ENCODE measurements at places on chromosomes 5 and 9. TPM values are rescaled to one million over a fixed set of nuclear protein-coding genes. Genes with fewer than 3 reads are reported as not detected.

Gene PCDHGC5
- total RNA-seq = 3.4 TPM

DNA sequence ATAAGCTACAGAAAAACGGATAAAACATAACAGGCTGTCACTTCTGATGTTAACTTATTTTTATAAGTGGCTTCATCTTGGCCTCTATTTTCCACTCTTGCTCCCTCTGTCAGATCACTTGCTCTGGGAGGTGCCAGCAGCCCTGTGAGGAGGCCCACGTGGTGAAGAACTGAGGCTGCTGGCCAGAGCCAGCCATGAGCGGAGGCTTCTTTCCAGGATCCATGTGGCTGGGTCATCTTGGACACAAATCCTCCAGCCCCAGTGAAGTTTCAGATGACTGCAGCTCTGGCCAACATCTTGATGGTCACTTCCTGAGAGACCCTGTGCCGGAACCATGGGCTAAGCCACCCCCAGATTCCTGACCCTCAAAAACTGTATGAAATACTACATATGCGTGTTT, 7.5 kb upstream of the CMBL start:
- H3K27ac ChIP-seq = no peak overlapping the region
- no peak for DNase-seq
- peaks cover 1% of the 10 kb centered on the region for H3K4me1 ChIP-seq
- H3K27me3 ChIP-seq = no peaks in the 10 kb centered on the region
- H3K36me3 ChIP-seq = no peaks in the 10 kb centered on the region

Gene PPP3R2
- total RNA-seq = not detected

Gene PPIC
- total RNA-seq = not detected

Gene NDUFA8
- total RNA-seq = 105 TPM

DNA sequence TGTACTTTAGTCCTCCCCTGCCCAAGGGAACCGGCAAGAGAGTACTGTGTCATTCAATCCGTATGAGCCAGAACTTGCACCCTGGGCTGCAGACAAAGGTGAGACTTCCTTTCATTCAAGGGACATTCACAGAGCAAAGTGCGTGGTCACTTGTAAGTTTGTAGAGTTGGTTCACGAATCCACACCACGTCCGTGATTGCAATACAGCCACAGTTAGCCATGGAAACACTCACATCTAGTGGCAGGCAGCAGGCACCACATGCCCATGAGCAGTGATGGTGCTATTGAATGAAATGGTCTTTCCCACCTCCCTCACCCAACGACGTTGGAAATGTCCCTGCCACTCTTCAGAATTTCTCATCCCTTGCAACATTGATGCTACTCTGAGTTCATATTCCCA, 72.6 kb downstream of the SYK start:
- no peaks in the 10 kb centered on the region for H3K27me3 ChIP-seq
- H3K4me1 ChIP-seq = peaks cover 5% of the 10 kb centered on the region
- DNase-seq = no peak
- no peak overlapping the region for H3K27ac ChIP-seq
- H3K4me3 ChIP-seq = no peak overlapping the region

GRCh38 chr5:119478781-119479180, 26.5 kb downstream of the HSD17B4 start:
- H3K36me3 ChIP-seq = peaks cover 7% of the 10 kb centered on the region
- no peak overlapping the region for H3K27ac ChIP-seq
- no peak for DNase-seq
- H3K27me3 ChIP-seq = no peaks in the 10 kb centered on the region
- no peak overlapping the region for H3K4me3 ChIP-seq

- no peaks in the 10 kb centered on the region for H3K27me3 ChIP-seq
- no peak overlapping the region for H3K27ac ChIP-seq
- no peak overlapping the region for H3K4me3 ChIP-seq
Measured at GRCh38 chr9:37011530-37011929, 22.5 kb downstream of the PAX5 start.

DNA sequence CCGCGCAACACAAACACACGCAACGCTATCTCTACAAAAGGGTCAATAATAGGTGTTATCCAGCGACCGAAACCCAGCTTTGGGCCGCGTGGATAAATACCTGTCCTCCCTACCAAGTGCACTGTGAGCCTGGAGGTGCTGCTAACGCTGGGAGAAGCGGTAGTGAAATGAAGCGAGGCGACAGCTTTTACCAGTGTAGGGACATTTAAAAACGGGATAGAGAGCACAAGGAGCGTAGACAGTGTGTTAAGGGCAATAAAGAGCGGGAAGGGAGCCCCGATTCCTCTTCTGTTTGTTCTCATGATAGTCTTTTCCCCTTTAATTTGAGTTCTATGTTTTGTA, 421 bp upstream of the DEPDC1B start:
- peak overlapping the region; percentile 87 for H3K27ac ChIP-seq
- no peaks in the 10 kb centered on the region for H3K36me3 ChIP-seq
- H3K4me1 ChIP-seq = peaks cover 27% of the 10 kb centered on the region
- peak overlapping the region; percentile 77 for H3K4me3 ChIP-seq
- no peaks in the 10 kb centered on the region for H3K27me3 ChIP-seq

Gene PITX1
- 1.8 TPM for total RNA-seq

DNA sequence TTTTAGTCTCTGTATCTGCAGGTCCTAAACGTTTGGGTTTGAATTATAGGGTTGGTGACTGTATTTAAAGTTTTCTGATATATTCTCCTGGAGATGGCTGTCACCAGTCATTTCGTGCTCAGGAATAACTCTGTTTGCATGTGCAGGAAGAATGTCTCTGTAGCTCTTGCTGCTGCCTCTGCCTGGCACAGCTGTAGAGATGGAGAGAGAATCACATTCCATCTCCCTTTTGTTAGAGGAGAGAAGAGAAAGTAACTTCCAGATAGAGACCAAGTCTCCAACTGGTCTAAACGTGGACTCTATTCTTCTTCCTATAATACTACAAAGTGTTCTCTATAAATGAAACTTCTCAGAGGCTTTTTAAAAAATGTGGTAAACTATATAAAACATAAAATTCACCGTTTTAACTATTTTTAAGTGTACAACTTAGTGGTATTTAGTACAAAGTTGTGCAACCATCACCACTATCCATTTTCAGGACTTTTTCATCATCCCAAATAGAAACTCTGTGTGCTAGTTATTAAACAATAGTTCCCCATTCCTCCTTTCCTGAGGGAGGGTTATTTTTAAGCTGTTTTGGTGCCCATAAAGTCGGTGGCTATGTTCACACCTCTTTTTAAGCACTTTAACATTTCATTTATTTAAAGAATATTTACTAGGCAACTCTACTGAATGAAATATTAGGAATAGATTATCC, 20.7 kb upstream of the STARD4 start:
- DNase-seq = no peak
- no peaks in the 10 kb centered on the region for H3K4me1 ChIP-seq
- no peaks in the 10 kb centered on the region for H3K36me3 ChIP-seq
- no peak overlapping the region for H3K4me3 ChIP-seq
- no peak overlapping the region for H3K27ac ChIP-seq
- H3K27me3 ChIP-seq = no peaks in the 10 kb centered on the region

Gene SETD9
- 10.0 TPM for total RNA-seq

- H3K4me1 ChIP-seq = no peaks in the 10 kb centered on the region
- no peaks in the 10 kb centered on the region for H3K27me3 ChIP-seq
- no peak for DNase-seq
- no peaks in the 10 kb centered on the region for H3K36me3 ChIP-seq
Measured at GRCh38 chr9:117120061-117120460, 294.8 kb downstream of the ASTN2 start.

Gene CDX1
- not detected for total RNA-seq

GRCh38 chr5:59061377-59061776, 478.5 kb downstream of the RAB3C start:
- H3K4me1 ChIP-seq = peaks cover 6% of the 10 kb centered on the region
- no peaks in the 10 kb centered on the region for H3K36me3 ChIP-seq
- H3K4me3 ChIP-seq = no peak overlapping the region
- H3K27ac ChIP-seq = no peak overlapping the region
- no peak for DNase-seq

Gene CCIN
- not detected for total RNA-seq

DNA sequence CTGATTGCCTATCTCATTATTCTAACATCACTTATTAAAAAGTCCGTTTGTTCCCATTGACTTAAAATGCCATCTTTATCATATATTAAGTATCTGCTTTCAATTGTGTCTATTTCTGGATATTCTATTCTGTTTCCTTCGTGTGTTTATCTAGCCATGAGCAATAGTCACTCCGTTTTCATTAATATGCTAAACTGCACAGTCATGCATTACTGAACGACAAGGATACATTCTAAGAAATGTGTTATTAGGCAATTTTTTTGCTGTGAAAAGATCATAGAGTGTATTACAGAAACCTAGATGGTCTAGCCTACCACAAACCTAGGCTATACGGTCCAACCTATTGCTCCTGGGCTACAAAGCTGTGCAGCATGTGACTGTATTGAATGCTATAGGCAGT, 482.9 kb downstream of the IRX1 start:
- H3K36me3 ChIP-seq = no peaks in the 10 kb centered on the region
- no peak overlapping the region for H3K27ac ChIP-seq
- H3K4me3 ChIP-seq = no peak overlapping the region
- H3K4me1 ChIP-seq = no peaks in the 10 kb centered on the region

DNA sequence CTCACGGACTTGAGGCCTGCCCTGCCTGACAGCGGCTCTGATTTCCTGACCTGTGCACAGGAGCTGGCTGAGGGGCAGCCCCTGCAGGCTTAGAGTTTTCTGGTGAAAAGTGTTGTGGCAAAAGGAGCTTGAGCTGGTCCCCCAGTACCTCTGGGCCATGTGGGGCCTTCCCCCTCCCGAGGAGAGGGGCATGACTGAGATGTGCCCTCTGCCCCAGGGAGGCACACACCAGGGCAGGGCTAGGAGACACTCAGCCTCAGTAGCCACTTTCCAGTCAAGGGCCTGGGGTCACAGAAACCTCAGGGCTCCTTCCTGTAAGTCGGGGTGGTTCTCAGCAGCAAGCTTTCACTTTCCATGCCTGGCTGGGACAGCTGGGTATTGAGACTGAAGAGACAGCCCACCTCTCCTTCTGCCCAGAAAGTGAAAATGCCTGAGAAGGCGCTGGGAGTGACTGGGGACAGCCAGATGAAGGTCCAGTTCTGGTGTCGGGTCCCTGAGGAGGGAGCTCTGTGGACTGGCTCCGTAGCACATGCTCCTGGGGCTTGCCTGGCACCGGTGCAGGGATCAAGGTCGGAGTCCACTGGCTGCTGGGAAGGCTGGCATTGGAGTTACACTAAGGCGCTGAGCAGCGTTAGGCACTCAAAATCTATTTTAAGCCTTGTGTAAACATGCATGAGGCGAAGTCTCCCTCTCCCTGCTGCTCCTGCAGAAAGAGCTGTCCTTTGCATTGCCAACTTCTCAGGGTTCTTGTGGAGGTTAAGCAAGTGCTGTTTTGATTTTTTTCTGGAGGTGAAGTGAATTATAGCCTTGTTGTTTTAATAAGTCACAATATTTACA, 394.9 kb downstream of the GADD45G start:
- no peak overlapping the region for H3K4me3 ChIP-seq
- no peaks in the 10 kb centered on the region for H3K36me3 ChIP-seq
- no peaks in the 10 kb centered on the region for H3K4me1 ChIP-seq
- no peak overlapping the region for H3K27ac ChIP-seq
- no peak for DNase-seq

Gene ACTBL2
- not detected for total RNA-seq

Gene ADAMTS2
- 0.11 TPM for total RNA-seq

Gene PHF24
- 0.11 TPM for total RNA-seq

- H3K27ac ChIP-seq = no peak overlapping the region
- no peaks in the 10 kb centered on the region for H3K27me3 ChIP-seq
- no peaks in the 10 kb centered on the region for H3K36me3 ChIP-seq
- DNase-seq = no peak
- no peak overlapping the region for H3K4me3 ChIP-seq
Measured at GRCh38 chr9:98225015-98225442, 30.4 kb downstream of the TBC1D2 start.

DNA sequence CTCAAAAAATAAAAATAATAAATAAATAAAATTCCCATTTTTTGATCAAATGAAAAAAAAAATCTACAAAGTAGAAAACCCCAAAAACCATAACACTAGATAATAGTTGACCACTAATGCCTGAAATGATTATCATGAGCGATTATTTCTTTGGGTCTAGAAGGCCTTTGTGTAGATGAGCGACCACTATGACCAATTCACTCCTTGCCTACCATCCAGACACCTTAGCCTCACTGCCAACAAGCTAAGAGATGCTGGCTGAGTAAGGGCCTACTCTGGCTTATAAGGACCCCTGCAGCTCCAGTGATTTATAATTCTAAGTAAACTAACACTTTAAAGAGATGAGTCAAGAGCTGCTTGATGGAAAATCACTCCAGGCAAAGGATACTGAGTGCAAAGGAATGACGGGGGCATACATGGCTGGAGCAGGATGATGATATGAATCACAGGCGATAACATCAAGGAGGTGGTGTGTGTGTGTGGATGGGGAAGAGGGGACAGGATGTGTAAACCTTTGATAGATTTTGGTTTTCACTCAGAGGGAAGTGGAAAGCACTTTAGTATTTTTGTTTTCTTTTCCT, 4.8 kb upstream of the F2RL1 start:
- H3K4me3 ChIP-seq = no peak overlapping the region
- no peaks in the 10 kb centered on the region for H3K27me3 ChIP-seq
- DNase-seq = peak; percentile 76
- H3K27ac ChIP-seq = no peak overlapping the region
- H3K4me1 ChIP-seq = no peaks in the 10 kb centered on the region

DNA sequence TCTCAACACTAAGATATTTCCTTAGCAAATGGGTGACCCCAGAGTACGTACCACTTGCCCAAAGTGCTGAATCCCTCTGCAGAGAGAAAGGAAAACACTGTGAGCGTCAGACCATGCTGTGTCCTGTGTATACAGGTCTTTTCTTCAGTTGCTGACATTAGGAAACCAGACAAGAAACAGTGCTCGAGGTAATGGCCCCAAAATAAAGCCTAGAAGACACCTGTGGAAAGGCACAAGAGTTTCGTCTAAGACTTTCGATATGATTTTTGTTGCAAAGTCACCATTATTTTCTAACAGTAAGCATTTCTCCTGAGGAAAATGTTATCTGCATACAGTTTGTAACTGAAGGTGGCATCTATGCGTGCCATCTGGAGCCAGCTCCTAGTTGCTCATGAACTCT, 62.0 kb upstream of the SIMC1 start:
- H3K4me1 ChIP-seq = no peaks in the 10 kb centered on the region
- no peaks in the 10 kb centered on the region for H3K36me3 ChIP-seq
- no peak overlapping the region for H3K4me3 ChIP-seq
- H3K27me3 ChIP-seq = peaks cover 58% of the 10 kb centered on the region
- H3K27ac ChIP-seq = no peak overlapping the region
- DNase-seq = no peak

Data from A673 (cell line).